ENCODE measurements at places on chromosomes 2 and 18.

- no peak for DNase-seq
Observed at GRCh38 chr2:241720560-241720959, 13.9 kb upstream of the D2HGDH start.

DNA sequence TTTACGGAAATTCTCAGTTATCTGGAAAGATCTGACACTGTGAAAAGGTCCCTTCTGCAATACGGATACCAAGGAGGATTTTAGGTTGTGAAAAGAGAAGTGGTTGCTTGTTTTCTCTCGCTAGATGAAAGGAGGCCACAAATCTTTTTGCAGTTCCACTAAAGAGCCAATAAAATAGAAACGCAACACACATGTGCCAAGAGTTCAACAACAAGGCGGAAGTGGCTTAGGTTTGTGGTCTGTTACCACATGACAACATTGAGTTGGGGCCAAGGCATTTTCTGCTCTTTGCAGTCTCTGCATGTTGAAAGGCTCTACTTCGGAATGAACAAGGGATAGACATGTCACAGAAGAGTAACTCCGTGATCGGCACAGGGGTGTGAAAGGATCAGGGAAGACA is 115.7 kb upstream of the OSR1 start:
- DNase-seq = no peak

- DNase-seq = no peak
Observed at GRCh38 chr2:125573432-125573831, 1082.5 kb upstream of the GYPC start.

GRCh38 chr2:47437287-47437686 is 34.3 kb downstream of the MSH2 start:
- DNase-seq = no peak

- DNase-seq = no peak
Observed at GRCh38 chr2:132715386-132716351, 45.7 kb upstream of the LYPD1 start.

DNA sequence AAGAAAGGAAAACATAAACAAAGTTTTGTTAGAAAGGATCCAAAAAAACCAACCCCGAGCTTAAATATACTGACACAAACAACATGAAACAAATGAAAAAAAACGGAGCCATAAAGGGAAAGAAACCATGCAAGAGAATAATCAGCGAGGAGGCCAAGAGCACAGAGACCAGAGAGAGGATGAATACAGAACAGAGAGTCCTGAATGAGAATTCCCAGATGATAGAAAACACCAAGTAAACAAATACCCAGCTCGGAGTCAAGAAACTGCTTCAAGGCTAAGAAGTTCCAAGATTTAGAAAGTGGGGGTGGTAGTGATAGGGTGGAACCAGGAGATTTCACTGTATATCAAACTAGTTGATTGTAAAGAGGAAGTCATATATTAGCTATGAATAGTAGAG is 313.3 kb downstream of the OSR1 start:
- DNase-seq = no peak

- DNase-seq = no peak
Observed at GRCh38 chr18:4126939-4127338, 328.2 kb downstream of the DLGAP1 start.

- DNase-seq = no peak
Observed at GRCh38 chr2:18401471-18401870, 159.0 kb downstream of the RDH14 start.

DNA sequence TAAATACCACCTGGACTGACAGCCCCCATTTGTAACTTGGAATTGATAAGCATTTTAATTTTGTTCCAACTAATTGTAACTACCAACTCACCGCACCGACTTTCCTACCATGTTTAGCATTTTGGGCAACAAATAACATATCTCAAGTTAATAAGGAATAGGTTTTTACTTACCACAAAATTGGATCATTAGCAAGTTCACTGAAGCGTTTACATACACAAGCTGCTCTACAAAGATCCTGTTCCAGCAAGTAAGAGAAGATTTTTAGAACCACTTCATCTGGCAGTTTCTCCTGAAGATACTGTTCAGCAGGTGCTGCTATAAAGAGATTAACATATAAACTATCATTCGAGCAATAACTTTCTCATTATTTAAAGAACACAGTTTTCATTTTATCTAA is 55.7 kb downstream of the MSH6 start:
- no peak for DNase-seq

GRCh38 chr2:199943373-199943772 is 11.9 kb downstream of the TYW5 start:
- DNase-seq = no peak

- no peak for DNase-seq
Observed at GRCh38 chr2:154720651-154721050, 22.2 kb downstream of the KCNJ3 start.

- no peak for DNase-seq
Observed at GRCh38 chr2:229050133-229050532, 221.0 kb downstream of the PID1 start.

- no peak for DNase-seq
Observed at GRCh38 chr2:145076085-145076484, 556.2 kb upstream of the ZEB2 start.

DNA sequence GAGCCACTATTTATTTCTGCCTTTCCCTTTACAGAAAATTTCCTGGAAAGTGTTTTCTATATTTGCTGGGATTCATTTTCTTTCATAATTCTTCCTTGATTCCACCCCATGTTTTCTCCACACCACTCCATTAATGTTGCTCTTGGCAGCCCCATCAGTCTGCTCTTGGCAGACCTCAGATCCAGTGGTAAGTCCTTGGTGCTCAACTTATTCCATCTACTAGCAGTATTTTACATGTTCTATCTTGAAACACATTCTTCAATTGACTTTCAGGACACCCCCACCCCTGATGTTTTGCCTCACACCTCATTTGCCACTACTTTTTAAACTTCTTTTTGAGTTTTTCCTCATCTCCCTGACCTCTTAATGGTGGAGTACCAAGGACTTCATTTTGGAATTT is 65.0 kb downstream of the HNMT start:
- DNase-seq = no peak
